ENCODE measurements at places on chromosomes 1 and 21. TPM values are rescaled to one million over a fixed set of nuclear protein-coding genes. Genes with fewer than 3 reads are reported as not detected.

LIN28A gene
- total RNA-seq: not detected

FAM43B gene
- total RNA-seq: not detected

DDR2 gene
- total RNA-seq: 1.8 TPM

ZNF281 gene
- 33.8 TPM for total RNA-seq

FHAD1 gene
- total RNA-seq: 1.9 TPM

MYOC gene
- total RNA-seq: not detected

SYPL2 gene
- total RNA-seq: not detected

ANGPTL3 gene
- not detected for total RNA-seq

LCE2D gene
- total RNA-seq: not detected

CCT3 gene
- total RNA-seq: 87.5 TPM

AGO1 gene
- 34.5 TPM for total RNA-seq

DNA sequence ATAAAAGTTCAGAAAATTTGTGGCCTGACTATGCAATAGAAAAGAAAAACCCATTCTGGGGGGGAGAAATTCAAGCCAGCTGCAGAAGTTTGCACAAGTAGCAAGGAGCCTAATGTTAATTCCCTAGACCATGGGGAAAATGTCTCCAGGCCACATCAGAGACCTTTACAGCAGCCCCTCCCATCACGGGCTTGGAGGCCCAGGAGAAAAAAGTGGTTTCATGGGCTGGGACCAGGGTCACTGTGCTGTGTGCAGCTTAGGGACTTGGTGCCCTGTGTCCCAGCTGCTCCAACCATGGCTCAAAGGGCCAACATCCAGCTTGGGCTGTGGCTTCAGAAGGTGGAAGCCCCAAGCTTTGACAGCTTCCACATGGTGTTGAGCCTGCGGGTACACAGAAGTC, 42.0 kb downstream of the IL23R start:
- no peak for DNase-seq

DNA sequence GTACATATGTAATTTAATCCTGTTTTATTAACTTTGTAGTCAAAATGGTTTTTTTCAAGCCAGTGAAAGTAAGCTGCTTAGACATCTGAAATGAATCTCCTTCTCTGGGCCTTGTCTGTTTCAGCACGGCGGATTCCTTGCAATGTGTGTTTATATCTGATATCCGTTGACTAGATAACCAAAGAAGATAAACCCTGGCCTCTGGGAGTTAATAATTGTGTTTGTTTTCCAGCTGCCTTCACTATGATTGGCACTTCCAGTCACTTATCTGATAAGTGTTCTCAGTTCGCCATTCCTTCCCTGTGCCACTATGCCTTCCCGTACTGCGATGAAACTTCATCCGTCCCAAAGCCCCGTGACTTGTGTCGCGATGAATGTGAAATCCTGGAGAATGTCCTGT, 63.5 kb upstream of the UBE2U start:
- no peak for DNase-seq

- no peak for DNase-seq
Observed at GRCh38 chr1:206029484-206029883, 5.8 kb upstream of the CTSE start.

GRCh38 chr1:46027788-46028573, 104.4 kb downstream of the PIK3R3 start:
- no peak for DNase-seq

DNA sequence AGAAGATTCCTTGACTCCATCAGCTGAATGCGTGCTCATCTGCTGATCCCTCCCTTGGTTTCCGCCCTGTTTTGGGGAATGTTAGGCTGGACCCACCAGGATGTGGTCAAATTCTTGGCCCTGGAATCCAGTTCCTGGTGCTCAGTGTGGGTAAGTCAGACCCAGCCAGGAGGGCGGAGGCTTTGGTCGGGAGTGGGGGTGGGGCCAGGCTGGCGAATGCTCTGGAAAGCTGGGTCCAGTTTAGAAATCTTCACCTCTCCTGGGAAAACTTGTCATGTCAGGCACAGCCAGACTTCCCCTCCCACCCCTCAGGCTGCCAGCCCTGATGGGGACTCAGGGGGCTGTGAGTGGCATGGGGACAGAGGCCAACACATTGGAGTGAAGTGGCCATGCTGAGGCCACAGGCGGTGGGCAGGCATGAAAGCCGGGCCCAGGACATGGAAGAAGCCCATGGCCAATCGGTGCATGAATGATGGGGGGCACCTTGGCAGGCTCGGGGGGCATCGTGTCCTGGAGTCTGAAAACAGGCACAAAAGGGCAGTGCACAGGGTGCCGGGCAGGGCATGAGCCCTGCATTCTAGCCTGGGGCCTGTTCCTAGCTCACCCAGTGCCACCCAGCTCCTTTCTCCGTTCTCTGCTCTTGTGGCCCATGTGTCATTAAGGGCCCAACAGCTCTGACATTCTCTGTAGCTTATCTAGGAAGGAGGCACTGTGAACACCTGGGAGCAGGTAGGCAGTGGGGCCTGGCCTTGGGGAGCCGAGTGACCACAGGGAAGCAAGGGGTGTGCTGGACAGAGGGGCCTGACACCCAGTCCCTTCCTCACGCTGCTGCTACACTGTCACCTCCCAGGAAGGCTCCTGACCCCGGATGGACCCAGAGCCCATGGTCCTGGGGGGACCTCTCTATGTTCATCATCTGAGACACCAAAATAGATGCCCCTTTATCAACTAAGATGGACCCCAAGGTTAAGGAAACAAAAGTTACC, 14.6 kb upstream of the PADI1 start:
- DNase-seq: no peak

- DNase-seq: no peak
Observed at GRCh38 chr1:64084451-64084850, 119.0 kb upstream of the UBE2U start.

- DNase-seq: no peak
Observed at GRCh38 chr1:221783936-221784335, 42.0 kb upstream of the DUSP10 start.

DNA sequence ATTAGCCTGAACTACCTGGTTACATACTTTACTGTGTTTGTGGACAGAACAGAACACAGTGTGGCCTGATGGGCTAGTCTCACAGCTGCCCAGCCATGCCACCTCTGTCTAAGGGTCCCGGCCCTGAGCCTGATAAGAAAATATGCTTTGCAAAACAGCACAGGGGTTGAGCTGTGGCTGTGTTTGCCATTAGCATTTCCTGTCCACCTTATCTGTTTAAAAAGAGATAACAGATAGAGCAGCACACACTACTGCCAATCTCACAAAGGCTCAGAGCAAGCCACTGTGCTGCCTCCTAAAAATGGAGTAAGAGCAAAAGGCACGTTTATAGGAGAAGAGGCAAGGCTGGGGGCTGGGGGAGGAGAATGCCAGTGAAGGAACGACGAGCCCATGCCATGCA, 95.0 kb downstream of the SUSD4 start:
- DNase-seq: no peak

GRCh38 chr1:206708882-206709281, 24.2 kb downstream of the MAPKAPK2 start:
- no peak for DNase-seq

- no peak for DNase-seq
Observed at GRCh38 chr1:224251741-224252146, 68.7 kb downstream of the DEGS1 start.

DNA sequence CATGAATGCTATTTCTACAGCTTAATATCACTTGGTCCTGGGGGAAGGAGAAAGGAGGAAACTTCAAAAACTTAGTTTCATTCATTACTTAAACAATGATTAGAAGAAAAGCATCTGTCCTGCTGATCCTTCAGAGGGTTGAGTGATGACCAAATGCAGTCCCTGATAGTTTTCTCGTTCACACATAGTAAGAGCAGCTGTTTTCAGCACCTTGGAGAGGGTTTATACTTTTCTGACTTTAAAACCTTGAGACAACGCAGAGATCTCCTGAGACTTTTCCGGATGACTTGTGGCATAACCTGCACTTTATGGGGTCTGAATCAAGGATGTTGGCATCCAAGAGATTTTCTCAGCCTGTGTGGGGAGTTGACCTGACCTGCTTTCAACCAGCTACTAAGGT, 94.0 kb upstream of the KCND3 start:
- no peak for DNase-seq

- no peak for DNase-seq
Observed at GRCh38 chr1:110418729-110419128, 11.2 kb upstream of the LAMTOR5 start.

DNA sequence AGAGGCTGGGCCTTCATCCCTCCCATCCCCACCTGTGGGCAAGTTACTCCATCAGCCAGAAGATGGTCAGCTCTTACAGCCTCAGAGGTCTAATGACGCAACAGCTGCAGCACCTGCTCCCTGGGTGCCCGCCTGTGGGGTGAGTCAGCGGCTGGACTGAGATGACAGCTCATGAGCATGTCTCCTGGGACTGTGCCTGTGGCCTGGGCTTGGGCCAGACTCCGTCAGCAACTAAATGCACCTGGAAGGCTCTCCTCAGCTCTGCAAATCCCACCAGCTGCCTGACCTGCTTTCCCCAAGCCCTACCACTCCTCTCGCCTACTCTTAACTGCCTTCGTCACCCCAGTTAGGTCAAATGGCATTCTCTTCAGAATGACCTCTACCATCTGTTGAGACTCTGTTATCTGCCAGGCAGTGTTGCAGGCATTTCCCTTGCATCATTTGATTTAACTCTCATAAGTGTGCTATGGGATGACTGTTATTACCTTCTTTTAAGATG, 47.7 kb downstream of the ETS2 start:
- no peak for DNase-seq

DNA sequence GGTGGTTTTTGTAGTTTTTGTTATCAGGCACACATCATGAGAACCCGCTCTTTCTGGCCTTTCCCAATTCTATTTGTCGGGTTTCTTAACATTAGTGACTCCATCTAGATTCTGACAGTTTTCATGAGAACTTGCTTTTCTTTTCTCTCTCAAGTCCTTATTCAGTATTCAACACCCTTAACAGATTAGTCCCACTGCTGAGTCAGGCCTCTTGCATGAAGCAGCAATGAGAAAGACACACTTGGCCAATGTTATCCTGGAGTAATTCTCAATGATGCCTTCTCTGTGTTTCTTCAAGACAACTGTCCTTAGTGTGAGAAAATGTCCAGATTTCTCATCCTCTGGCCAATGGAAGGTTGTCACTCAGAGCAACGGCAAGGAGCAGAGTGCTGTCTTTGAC, 11.3 kb downstream of the FMO2 start:
- no peak for DNase-seq

GRCh38 chr1:110504226-110504625, 14.7 kb downstream of the KCNA10 start:
- DNase-seq: no peak

DNA sequence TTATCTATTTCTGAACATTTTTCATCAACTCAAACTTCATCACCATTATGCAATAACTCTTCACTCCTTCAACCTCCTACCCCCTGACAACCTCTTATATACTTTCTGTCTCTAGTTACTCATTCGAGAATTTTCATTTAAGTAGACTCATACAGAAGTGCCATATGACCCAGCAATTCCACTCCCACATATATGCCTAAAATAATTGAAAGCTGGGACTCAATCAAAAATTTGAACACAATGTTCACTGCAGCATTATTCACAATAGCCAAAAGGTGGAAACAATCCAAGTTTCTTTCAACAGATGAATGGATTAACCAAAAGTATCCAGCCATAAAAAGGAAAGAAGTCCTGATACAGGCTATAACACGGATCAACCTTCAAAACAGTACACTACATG, 24.1 kb downstream of the COL11A1 start:
- no peak for DNase-seq

DNA sequence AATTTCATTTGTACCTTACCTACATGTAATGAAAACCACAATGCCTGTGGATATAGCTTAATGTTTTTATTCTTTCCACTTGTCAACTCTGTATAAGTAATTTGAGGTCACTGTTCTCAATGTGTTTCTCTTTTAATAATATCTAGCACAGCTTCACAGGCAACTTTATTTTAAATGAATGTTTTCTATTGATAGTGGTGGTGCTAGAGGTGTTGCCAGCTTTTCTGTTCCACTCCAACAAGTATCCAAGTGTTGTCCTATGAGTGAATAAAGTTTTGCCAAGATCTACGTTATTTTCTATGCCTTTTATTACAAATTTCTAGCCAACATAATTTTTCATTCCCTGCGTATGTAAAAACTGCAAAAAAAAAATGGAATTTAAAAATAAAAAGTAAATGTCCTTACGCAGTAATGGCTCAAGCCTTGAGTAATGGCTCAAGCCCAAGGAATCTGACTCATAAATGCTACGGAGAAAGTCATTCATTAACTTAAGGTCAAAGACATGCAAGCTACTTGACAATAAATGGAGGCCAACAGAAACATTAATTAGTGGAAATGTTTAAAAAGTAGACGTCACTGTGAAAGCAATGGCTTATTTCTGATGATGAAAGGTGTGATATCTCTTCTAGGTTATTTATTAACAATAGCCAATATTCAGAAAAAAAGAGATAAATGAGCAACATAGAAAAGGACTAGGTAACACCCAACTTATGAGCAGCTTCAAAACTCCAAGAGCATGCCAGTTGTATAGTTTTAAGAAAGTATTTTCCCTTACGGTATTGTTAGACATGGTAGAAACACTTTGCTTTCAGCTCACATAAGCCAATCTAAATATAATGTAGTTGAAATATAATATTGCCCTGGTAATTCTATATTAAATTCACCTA, 71.4 kb downstream of the SLC44A5 start:
- no peak for DNase-seq

DNA sequence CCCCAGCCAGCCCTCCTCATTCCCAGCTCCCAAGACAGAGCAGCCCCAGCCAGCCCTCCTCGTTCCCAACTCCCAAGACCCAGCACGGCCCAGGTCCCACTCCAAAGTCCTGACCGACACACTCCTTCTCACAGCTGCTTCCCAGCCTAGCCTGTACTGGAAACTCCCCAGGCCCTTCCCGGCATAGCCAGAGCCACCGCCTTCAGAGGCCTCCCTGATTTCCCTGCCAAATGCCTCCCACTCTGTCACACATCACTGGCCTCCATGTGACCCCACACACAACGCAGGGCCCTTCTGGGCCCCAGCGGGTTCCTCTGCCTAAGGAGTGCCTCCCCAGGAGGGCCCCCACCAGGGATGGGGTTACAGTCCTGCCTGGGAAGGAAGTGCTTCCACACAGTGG, 2.8 kb downstream of the UBE2J2 start:
- DNase-seq: no peak

GRCh38 chr1:81876901-81877733, 76.4 kb downstream of the ADGRL2 start:
- no peak for DNase-seq

DNA sequence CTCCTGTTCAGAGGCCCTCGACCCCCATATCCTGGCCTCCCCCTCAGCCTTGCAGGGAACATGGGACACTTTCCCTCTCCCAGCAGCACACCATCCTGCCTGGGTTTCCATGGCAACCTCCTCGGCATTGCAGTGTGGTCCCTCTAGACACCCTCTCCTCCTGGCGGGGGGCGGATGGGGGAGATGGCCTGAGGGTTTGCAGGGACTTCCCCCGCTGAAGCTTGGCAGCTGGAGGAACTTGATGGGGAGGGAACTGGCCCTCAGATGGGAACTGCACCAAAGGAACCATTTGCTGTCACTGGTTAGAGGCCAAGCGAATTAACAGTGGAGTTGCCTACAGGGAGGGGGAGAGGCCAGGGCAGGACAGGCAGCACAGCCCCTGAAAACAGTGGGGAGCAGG, 28.7 kb downstream of the RIMS3 start:
- DNase-seq: no peak

All from natural killer cell (primary cell).